Uterine smooth muscle cell (primary cell): ENCODE measurements at places on chromosomes 1 and 21. TPM values are rescaled to one million over a fixed set of nuclear protein-coding genes. Genes with fewer than 3 reads are reported as not detected.

The PGBD2 gene
- 4.6 and 7.2 TPM in 2 replicates for total RNA-seq

The CAMK2N1 gene
- 21.5 and 28.9 TPM in 2 replicates for total RNA-seq

The SEMA4A gene
- total RNA-seq = 0.66 and 1.2 TPM in 2 replicates

The GBP1 gene
- total RNA-seq = 19.8 and 27.7 TPM in 2 replicates

The PDZK1IP1 gene
- total RNA-seq = not detected in 2 replicates

The S100A7A gene
- not detected in 2 replicates for total RNA-seq

The TCHH gene
- under 0.01 TPM in 1 of 2 replicates, not detected in the other for total RNA-seq

The SPATA45 gene
- total RNA-seq = not detected in 2 replicates
